ENCODE measurements at places on chromosomes 5 and 9. TPM values are rescaled to one million over a fixed set of nuclear protein-coding genes. Genes with fewer than 3 reads are reported as not detected.

Gene PCDHGA11
- 4.7 TPM for total RNA-seq

Gene CARTPT
- not detected for total RNA-seq

Gene TGFBI
- 554 TPM for total RNA-seq

Gene UGT3A1
- not detected for total RNA-seq

Gene FAM81B
- not detected for total RNA-seq

Gene ADAMTS6
- 51.0 TPM for total RNA-seq
